ENCODE measurements at places on chromosomes 5 and 9.

DNA sequence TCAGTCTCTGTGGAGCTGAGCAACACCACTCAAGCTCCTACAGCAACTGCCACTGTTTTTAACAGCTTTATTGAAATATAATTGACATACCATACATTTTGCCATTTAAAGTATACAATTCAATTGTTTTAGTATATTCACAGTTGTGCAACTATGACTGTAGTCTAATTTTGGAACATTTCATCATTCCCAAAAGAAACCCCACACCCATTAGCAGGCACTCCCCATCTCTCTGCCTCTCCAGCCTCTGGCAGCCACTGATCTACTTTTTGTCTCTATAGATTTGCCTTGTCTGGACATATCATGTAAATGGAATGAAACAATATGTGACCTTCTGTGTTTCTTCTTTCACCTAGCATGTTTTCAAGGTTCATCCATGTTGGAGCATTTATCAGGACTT is 43.5 kb downstream of the RUSC2 start:
- no peak for DNase-seq

DNA sequence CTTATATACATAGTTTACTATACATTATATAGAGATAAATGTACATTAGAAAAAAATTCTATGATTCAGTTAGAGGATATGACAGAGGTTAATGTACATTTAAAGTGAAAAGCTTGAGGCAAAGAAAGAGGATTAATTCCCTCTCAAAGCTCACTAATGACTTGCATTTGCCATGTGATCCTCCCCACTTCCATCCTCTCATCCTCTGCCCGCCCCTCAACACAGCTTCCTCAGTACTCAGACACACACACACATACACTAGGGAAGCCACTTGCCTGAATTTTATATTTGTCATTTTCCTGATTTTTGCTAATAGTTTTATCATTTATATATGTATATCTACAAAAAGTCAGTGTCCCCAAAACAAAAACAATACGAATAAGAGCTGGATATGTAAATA is 764.5 kb downstream of the EFNA5 start:
- no peak for DNase-seq

- DNase-seq, result no peak
These were observed 327.7 kb downstream of the PIK3R1 start for GRCh38 chr5:68543212-68543611.

DNA sequence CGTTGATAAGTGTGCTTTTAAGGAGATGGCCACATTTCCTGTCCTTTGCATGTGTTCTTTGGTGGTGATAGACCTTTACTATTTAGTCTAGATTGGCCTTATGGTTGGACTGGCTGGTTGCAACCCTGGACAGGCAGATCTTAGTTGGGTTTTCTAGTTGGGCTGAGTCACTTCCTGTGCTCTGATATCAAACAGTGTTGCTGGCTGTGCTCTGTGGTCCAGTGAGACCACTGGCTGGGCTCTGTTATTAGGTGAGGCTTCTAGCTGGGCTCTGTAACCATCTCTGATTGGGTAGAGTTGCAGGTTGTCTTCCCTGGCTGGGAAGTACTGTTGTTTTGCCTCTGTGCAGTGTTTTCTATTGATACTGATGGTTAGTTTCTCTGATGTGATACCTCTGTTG is 432.5 kb downstream of the LRRC70 start:
- no peak for DNase-seq

GRCh38 chr5:136802383-136802782 is 437.0 kb upstream of the TRPC7 start:
- DNase-seq, result no peak

GRCh38 chr9:4592886-4593285 is 69.2 kb upstream of the PLPP6 start:
- no peak for DNase-seq

- no peak for DNase-seq
These were observed 266.0 kb downstream of the DMAC1 start for GRCh38 chr9:7533376-7534090.

- no peak for DNase-seq
These were observed 2.2 kb downstream of the GABRB2 start for GRCh38 chr5:161544350-161544765.

DNA sequence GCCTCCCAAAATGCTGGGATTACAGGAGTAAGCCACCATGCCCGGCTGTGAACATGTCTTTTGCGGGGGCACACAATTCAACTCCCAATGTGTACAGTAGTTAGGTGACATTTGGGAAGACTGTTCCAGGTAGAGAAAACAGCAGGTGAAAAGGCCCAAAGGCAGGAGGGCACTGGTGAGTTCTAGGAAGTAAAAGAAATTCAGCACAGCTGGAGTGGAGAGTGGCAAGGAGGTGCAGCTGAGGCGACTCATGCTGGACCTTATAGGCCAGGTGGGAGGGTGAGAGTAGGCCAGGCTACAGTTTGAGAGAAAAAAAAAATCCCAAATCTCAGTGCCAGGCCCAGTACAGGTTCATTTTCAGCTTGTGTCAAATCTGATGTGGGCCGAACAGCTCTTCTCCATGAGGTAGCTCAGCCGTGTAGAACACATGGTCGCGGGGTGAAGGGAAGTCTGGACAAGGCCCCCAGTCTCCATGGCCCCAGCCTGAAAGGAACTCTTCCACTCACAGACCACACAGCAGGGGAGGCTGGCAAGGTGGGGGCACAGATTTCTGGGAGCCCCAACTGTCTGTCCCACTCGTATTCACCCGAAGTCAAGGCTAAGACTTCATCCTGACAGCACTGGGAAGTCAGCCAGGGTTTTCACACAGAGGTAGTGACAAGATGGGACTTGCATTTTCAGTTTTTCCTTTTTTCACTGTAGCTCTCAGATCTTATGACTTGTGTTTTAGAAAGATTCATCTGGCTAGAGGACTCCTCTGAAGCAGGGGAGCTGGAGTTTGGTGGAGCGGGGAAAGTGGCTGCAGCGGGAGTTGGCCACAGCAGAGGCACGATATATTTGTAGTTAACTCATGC is 4.5 kb upstream of the HNRNPAB start:
- no peak for DNase-seq

DNA sequence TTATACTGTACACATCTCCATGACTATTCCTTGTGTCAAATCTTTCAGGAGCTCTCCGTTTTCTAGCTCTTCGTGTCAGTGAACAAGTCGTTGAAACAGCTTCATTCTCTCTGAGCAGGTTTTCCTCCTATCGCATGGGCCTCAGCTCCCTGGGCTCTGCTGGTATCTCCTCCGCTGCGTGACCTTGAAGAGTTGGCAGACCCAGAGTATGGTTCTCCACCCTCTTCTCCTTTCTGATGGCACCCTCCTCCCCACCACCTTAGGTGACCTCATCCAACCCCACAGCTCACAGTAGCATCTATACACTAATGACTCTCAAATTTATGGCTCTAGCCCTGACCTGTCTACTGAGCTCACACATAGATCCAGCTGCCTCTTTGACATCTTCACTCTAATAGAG is 36.0 kb upstream of the PDE8B start:
- no peak for DNase-seq

DNA sequence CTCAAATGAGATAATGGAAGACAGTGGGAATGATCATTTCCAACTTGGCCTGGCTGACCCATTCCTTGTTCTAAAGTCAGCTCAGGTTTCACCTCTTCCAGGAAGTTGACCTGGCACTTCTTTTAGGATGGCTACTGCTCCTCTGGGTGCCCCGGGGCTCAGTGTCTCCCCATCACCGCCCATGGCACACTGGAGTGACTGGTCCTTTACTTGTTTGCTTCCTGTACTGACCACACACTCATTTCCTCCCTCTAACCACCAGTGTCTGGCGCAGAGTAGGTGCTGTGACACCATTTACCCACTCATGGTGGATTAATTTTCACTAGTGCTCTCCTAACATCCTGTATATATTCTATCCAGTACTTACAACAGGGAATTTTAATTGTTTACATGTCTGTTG is 183.5 kb downstream of the CDK5RAP2 start:
- DNase-seq, result no peak

DNA sequence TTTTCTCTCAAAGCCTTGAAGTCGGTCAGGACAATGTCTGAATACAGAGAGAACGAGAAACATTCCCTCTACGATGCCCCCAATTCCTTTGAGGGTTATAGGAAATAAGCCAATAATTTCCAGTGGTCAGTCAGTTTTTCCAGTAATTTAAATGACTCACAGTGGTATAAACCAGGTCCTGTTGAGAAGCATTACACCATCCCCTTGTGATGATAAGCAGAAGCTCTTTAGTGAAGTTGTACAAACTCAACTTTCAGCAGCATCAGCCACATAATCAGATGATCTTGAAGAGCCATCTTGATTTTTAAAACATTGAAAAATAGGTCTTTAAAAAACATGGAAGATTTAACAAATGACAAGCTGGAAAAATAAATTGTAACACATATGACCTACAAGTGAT is 173.9 kb upstream of the ZNF462 start:
- DNase-seq, result no peak
